GM12865 (cell line): ENCODE measurements at places on chromosomes 4 and X.
A peak's percentile ranks its signal among the peaks of the same experiment; 100 is the strongest.

- no peak for DNase-seq
Observed at GRCh38 chr4:113893546-113893945, 85.9 kb downstream of the ARSJ start.

GRCh38 chr4:20273793-20274192, 22.1 kb downstream of the SLIT2 start:
- no peak for DNase-seq

DNA sequence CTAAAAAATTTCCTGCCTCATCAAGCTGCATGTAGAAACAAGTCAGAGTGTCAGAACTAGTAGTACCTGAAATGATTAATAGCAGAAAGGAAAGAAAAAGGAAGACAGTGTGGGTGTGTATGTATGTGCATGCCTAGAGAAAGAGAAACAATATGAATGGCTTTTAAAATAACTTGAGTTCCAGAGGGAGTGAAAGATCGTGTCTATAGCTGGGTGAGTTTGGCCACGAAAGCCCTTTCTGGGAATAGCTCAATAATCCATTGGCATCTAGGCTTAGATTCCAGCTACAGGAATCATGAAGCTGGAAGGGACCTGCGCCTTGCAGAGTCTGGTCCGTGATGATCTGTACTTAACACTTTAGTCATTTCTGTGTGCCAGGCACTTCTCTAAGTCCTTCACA, 195.6 kb downstream of the RAPGEF2 start:
- DNase-seq: peak; percentile 16

- peak; percentile 17 for DNase-seq
Observed at GRCh38 chrX:15146515-15146914, 123.4 kb downstream of the ASB9 start.

DNA sequence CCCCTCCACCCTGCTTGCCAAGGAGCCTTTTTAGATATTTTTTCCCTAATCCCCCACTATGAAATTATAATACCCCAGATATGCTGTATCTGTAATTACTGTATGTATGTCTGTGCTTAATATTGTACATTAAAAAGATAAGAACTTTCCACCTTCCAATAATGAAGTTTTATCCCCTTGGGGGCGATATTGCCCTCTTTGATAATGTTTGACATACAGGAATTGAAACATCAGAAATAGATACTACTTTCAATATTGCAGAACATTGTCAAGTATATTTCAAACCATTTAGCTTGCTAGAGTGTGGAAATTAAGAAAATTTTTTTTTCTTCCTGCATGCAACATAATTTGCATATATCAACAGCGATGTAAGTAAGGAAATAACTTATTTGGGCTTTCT, 58.9 kb downstream of the NAF1 start:
- DNase-seq: peak; percentile 31

GRCh38 chrX:3697220-3697684, 16.2 kb downstream of the PRKX start:
- DNase-seq: no peak

DNA sequence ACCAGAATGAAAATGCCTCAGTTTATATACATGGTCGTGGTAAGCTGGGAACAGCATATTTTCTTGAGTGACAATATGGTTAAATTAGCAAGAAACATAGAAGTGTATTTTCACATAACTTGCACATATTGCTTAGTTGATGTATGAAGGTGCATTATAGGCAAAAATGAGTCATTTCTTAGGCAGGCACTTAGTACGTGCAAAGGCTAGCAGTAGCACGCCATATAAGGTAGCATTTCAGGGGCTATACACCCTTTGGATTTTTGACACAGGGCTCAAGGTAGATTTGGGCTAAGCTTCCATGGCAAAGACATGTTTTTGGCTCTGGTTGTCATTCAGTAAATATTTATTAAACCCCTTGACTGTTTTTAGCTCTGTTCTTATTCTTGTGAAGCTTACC, 33.1 kb downstream of the PCDH7 start:
- DNase-seq: no peak

- DNase-seq: peak; percentile 51
Observed at GRCh38 chrX:71111921-71112431, 599 bp upstream of the IL2RG start.

- DNase-seq: no peak
Observed at GRCh38 chr4:118350961-118351360, 1.8 kb downstream of the PRSS12 start.

- DNase-seq: peak; percentile 70
Observed at GRCh38 chr4:148216866-148217814, 225.1 kb downstream of the NR3C2 start.

- DNase-seq: no peak
Observed at GRCh38 chr4:25252230-25253070, 18.6 kb downstream of the PI4K2B start.

DNA sequence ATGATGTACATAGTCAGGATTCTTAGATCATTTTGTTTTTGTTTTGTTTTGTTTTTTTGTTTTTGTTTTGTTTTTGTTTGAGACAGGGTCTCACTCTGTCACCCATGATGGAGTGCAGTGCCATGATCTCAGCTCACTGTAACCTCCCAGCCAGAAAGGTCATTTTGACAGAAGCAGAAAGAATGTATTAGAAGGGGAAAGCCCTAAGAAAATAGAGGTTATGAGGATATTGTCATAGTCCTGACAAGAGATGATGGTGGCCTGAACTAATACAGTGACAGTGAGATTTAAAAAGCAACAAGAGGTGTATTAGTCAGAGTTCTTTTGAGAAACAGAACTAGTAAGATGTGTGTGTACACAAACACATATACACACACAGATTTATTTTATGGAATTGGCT, 503.3 kb downstream of the RPA4 start:
- no peak for DNase-seq

GRCh38 chr4:143701365-143701764, 890 bp upstream of the FREM3 start:
- DNase-seq: peak; percentile 10

DNA sequence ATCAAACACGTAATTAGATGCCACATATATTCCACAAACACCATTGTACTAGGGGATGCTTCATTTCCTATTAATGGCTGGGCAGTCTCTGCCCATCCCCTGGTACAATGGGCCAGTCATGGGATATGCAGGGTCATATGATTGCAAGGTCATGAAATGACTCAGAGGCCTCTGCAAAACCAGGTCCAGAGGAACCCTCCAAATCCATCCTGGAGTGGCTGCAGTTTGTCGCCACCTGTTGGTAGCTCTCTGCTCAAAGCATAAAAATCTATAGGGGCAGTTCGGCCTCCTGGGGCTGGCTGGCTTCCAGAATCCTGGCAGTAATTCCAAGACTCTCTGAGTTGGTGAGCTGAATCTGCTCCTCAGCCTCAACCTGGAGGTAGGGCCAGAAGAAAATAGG, 22.9 kb upstream of the PUDP start:
- DNase-seq: peak; percentile 13

DNA sequence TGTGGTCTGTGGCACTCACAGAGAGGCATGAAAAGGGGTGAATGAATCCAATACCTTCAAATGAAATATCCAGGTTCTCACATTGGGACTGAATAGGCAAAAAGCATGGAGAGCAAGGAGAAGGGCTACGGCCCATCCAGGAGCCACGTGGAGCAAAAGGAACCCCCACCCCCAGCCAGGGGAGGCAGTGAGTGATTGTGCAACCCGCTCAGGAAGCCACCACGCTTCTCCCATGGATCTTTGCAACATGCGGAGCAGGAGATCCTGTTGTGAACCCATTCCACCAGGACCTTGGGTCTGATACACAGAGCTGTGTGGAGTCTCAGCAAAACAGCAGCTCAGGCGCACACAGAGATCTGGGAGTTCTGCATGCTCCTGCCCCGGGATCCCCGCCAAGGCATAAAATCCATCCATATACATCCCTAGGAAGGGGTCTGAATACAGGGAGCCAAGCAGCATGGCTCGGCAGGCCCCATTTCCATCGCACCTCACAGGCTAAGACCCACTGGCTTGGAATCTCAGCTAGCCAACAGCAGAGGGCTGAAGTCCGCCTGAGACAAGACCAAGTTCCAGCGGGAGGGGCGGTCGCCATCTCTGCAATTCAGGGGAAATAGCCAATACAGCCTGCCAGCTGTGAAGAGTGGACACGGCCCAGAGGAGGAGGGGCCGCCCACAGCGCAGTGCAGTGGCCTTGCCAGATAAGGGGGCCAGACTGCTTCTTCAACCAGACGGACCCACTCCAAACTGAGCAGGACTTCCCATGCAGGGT, 80.2 kb downstream of the FGF16 start:
- no peak for DNase-seq
